Activated T-cell treated with anti-CD3 and anti-CD28 coated beads, Interleukin-2, amount 50 U/mL, for 4 hours (primary cell): ENCODE measurements at places on chromosomes 11 and 22. TPM values are rescaled to one million over a fixed set of nuclear protein-coding genes. Genes with fewer than 3 reads are reported as not detected.

OR51B2 gene
- not detected for total RNA-seq

CHST1 gene
- 0.08 TPM for total RNA-seq

IFITM10 gene
- 0.33 TPM for total RNA-seq

PNPLA5 gene
- not detected for total RNA-seq

IL17REL gene
- 0.13 TPM for total RNA-seq

KCNJ11 gene
- 0.60 TPM for total RNA-seq

FIBIN gene
- not detected for total RNA-seq

CCDC188 gene
- total RNA-seq = not detected

CRYBB1 gene
- not detected for total RNA-seq

FXYD2 gene
- total RNA-seq = 0.63 TPM

OR5B21 gene
- not detected for total RNA-seq

DLG2 gene
- 0.54 TPM for total RNA-seq

CBX7 gene
- 14.2 TPM for total RNA-seq

SLC16A8 gene
- total RNA-seq = not detected

P2RY2 gene
- total RNA-seq = not detected

MCHR1 gene
- not detected for total RNA-seq

NOX4 gene
- not detected for total RNA-seq

MMP11 gene
- total RNA-seq = 0.65 TPM

GRK2 gene
- total RNA-seq = 172 TPM

KLHDC7B gene
- total RNA-seq = 5.4 TPM

SESN3 gene
- total RNA-seq = 6.8 TPM

MS4A15 gene
- total RNA-seq = not detected

MOGAT2 gene
- total RNA-seq = not detected

MYOD1 gene
- not detected for total RNA-seq

MMP8 gene
- total RNA-seq = not detected

MS4A6A gene
- total RNA-seq = not detected

IRF7 gene
- total RNA-seq = 17.7 TPM

ADM gene
- not detected for total RNA-seq

KCNJ4 gene
- not detected for total RNA-seq

OR6A2 gene
- not detected for total RNA-seq

OLFML1 gene
- total RNA-seq = not detected

CCDC90B gene
- 23.6 TPM for total RNA-seq

MS4A12 gene
- not detected for total RNA-seq

PARVG gene
- total RNA-seq = 39.3 TPM

IRAG1 gene
- total RNA-seq = 0.08 TPM

MRGPRX4 gene
- total RNA-seq = not detected

BARX2 gene
- total RNA-seq = 0.11 TPM

OR52I1 gene
- total RNA-seq = not detected

TXNRD2 gene
- 21.6 TPM for total RNA-seq

SERPIND1 gene
- total RNA-seq = not detected

RAC2 gene
- total RNA-seq = 388 TPM

C11orf42 gene
- total RNA-seq = not detected

SLC7A4 gene
- total RNA-seq = 0.10 TPM

ACR gene
- total RNA-seq = not detected

PRDM10 gene
- 13.9 TPM for total RNA-seq

OR51B4 gene
- not detected for total RNA-seq

PGA5 gene
- not detected for total RNA-seq

SCGB2A2 gene
- not detected for total RNA-seq

KCNC1 gene
- not detected for total RNA-seq

CALCA gene
- total RNA-seq = not detected

SEC14L6 gene
- total RNA-seq = not detected

IGSF9B gene
- 18.7 TPM for total RNA-seq

CLDN5 gene
- 0.38 TPM for total RNA-seq

POTEH gene
- not detected for total RNA-seq

OR2D2 gene
- total RNA-seq = not detected

TKFC gene
- 51.4 TPM for total RNA-seq

RAPSN gene
- 0.52 TPM for total RNA-seq

C11orf87 gene
- not detected for total RNA-seq

SGSM1 gene
- 0.05 TPM for total RNA-seq

RIMBP3B gene
- total RNA-seq = 0.20 TPM
